ENCODE measurements at places on chromosomes 5 and 9. TPM values are rescaled to one million over a fixed set of nuclear protein-coding genes. Genes with fewer than 3 reads are reported as not detected.

Gene NME5
- 17.0 TPM for total RNA-seq

Gene GPR150
- not detected for total RNA-seq

DNA sequence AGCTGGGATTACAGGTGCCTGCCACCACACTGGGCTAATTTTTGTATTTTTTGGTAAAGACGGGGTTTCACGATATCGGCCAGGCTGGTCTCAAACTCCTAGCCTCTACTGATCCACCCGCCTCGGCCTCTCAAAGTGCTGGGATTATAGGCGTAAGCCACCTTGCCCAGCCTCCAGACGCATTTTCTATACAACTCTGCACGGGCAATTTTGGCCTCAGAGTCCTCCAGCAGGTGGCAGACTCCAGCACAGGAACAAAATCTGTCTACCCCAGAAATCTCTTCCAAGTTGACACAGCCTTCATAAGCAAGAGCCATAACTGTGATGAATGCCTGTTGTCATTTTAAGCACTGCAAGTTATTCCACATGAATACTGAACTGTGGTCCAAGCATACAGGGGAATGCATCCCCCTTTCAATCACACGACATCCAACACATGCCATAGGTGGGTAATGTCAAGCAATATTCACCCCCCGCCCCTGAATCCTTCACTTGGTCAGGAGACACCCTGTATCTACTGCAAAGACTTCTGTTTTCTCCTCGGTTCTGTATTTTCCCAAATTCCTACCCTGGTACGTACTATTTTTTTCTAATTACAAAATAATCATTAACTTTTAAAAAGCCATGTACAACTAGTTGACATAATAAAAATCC, 50.8 kb downstream of the ALDH7A1 start:
- DNase-seq: peak; percentile 13

GRCh38 chr9:37032713-37033112, 1.4 kb downstream of the PAX5 start:
- no peak for DNase-seq

DNA sequence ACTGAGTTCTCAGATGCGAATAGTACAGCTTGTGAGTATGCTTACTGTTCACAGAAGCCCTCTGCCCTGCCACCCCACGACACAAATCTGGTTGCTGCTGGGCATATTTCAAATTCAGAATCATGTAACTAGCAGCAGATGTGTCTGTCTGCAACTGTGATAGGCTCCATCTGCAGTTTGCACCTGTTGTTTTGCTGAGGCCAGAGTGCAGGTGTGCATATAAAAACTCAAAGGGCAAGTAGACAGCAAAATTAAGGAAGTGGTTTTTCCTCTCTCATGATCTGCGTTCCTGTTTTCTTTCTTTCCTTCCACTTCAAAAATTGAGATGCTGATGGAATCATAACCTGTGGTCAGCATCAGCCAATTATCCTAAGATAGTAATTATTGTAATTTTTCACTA, 1000.5 kb downstream of the PTPRD start:
- no peak for DNase-seq

DNA sequence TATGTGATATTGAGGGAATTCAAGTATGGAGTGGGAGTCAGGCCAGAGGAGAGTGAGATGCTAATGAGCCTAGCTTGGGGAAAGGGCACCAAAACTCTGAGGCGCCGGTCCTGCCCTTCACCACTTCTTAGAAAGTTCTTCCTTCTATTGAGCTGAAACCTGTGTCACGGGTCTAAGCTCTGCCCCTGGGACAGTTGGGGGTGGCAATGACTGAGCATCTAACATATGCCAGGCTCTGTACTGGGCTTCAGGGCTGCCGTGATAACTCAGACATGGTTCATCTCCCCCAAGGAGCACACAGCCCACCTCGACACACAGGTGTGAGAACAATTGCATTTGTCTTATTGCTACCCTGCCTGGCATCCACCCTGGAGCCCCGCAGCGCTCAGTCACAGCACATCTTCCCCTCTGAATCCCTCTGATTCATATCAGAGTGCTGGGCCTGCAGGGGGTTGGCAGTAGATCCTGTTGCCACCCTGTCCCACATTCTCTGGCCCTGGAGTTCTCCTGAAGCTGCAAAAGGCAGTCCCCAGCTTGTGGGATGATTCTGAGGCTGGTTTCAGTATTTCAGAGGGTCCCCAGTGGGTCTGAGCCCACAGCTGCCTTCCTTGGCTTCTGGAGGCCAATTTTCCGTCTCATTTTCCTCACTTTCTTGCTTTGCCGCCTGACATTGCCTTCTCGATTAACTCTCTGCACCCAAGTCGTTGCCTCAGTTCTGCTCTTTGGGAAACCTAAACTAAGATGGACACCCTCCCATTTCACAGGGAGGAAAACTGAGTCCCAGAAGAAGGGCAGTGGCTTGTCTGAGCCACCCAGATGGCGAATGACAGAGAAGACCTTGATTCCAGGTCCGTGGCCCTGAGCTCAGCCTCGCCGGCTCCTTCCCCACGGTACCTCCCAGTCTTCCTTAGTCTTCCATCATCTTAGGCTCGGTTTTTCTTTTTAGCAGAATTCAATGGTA, 42.5 kb downstream of the ALG2 start:
- no peak for DNase-seq

- DNase-seq: no peak
Measured at GRCh38 chr5:1415626-1416360, 29.4 kb downstream of the SLC6A3 start.
